Motor neuron (in vitro differentiated cells): ENCODE measurements at places on chromosomes 11 and 22.
A peak's percentile ranks its signal among the peaks of the same experiment; 100 is the strongest.

DNA sequence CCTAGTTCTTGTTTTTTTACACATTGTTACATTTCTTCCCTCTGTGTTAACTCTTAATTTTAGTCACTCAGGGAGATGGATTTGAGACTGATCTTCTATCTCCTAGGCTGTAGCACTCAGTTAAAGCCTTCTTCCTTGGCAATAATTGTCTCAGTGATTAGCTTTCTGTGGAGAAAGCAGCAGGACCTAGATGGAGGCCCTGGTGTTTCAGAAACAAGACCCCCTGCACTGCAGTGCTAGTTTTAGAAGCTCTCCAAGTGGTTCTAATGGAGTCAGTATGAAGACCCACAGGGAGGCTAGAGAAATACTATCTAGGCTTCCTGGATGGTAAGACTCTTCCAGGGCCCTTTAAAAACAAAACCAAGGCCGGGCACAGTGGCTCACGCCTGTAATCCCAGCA, 4.1 kb upstream of the PC start:
- ATAC-seq: no peak

- no peak for ATAC-seq
Measured at GRCh38 chr11:128663824-128664223, 30.0 kb upstream of the FLI1 start.

GRCh38 chr11:31236143-31236542, 133.4 kb downstream of the DCDC1 start:
- ATAC-seq: no peak

- peak; percentile 69 for ATAC-seq
Measured at GRCh38 chr11:65315204-65315865, 669 bp downstream of the CDC42EP2 start.

DNA sequence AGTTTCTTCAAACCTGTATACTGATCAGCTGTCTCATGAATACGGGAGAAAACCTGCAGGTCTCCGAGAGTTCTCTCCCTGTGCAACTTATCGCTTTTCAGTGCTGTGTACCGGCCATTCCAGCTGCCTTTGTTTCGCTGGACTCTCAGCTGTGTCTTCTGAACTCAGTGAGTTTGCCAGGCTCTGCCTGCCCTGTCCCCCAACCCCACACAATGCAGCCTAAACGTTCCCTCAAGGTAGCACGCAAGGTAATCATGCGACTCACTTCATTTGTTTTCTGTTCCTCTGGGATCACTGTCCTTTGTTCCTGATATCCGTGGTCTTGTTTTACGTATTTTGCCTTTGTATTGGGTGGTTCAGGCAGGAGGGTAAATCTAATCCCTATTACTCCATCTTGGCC, 13.5 kb downstream of the RBM7 start:
- ATAC-seq: no peak

- peak; percentile 6 for ATAC-seq
Measured at GRCh38 chr11:65204143-65204542, 22.4 kb downstream of the CAPN1 start.

DNA sequence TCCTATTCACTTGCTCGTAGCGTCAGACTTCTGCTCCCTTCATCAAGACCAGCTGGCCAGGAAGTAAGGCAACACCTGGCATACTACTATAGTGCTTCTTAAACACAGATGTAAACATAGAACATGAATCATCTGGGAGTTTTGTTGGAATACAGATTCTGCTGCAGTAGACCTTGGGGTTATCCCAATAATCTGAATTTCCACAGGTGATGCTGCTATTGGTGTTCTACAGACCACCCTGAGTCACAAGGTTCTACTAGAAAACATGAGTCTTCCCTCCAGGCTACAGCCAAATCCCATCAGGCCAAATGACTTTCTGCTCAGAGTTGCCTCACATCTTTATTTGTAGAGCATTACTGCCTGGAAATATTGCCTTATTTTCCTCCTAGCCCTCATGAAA, 175.2 kb downstream of the NELL1 start:
- no peak for ATAC-seq

- ATAC-seq: no peak
Measured at GRCh38 chr11:95247127-95247684, 16.2 kb upstream of the SESN3 start.

- ATAC-seq: no peak
Measured at GRCh38 chr22:34805771-34806170, 260.2 kb upstream of the ISX start.

GRCh38 chr11:106456647-106457046, 379.2 kb downstream of the AASDHPPT start:
- ATAC-seq: peak; percentile 76

DNA sequence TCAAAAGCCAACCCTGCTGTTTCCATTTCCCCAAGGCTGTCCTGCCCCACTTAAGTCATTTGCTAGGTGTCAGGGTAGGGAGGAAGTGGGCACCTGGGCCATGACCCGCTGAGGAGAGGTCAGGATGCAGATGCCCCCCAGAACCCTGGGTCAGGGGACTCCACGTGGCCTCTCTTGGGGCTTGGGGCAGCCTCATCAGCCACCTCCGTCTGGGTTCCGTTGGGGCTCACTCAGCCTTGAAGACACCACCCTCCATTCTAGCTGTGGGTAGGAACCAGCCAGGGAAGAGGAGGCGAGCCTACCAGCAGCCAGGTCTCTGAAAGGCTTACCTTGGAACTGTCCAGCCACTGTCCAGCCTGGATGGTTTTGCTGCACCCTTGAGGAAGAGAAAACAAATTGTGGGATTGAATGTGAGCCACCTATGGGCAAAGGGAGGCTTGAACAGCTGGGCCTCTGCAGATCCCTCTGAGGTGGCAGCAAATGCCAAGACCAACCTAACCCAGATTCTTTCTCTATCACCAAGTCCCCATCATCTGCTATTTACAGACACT, 2.5 kb downstream of the APOL4 start:
- ATAC-seq: no peak

DNA sequence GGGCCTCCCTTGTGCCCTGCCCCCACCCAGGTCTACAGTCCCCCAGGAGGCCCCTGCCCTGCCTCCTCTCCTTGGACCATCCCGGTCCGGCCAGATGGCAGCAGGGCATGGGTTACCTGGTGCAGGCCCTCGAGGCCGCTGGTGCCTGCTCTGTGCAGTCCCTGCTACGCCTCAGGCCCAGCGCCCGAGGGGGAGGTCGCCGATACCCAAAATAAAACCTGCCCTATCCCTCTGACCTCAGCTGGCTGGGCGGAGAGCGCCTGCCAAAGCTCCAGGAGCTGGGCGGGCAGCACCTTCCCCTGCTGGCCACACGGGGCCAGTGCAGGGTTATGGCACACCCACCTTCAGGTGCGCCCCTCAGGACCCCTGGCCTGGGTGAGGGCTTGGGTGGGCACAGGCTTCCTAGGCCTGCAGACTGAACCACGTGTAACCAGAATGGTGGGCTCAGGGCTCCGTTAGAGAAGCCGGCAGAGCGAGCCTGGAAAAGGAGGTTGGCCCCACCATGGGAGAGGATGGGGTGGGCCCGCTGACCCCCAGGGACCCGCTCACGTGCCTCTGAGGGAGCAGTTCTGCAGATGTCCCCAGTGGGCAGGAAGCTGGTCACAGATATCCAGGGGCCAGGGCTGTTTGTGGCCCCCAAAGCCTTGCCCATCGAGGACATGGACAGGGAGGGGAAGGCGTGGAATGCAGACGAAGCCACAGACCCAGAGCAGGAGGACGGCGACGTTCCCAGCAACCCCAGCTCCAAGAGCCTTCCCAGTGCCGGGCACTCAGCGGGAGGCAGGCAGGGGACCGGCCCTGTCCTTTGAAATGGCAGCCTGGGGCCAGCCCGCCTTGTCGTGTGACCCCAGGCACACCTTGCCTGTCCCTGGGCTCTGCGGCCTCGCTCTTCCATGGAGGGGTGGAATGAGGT, 1.7 kb upstream of the TNNT3 start:
- ATAC-seq: no peak

DNA sequence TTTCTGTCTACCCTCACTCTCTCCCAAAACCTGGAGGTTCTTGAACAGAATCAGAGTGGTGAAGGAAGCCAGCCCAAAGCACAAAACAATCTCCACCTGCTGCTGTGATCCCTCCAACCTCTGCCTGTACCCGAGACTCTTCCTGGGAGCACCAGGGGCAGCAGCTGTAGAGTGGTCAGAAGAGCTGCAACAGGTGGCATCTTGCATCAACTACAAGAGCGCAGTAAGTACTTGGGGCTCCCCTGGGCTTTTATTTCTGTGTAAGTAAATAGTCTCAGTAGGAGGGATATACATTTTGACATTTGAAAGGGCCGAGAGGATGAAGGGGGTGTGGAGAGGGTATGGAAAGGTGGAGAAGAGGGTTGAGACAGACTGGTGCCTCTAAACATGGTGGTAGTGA, 8.3 kb upstream of the UBQLNL start:
- no peak for ATAC-seq

DNA sequence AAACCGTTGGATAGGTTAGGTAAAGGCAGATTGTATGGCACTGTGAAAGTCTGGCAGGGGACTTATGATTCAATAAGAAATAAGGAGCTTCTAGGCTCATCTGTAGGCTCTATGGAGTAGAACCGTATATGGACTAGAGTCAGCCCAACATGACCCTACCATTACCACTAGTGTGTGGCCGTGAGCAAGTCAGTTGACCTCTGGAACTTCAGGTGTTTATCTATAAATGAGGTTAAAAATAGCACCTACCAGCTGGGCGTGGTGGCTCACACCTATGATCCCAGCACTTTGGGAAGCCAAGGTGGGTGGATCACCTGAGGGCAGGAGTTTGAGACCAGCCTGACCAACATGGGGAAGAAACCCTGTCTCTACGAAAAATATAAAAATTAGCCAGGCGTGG, 4.4 kb downstream of the HINFP start:
- no peak for ATAC-seq

GRCh38 chr11:69439127-69439526, 42.3 kb upstream of the LINC01488 start:
- ATAC-seq: no peak

GRCh38 chr11:120391854-120392253, 55.6 kb downstream of the ARHGEF12 start:
- no peak for ATAC-seq

DNA sequence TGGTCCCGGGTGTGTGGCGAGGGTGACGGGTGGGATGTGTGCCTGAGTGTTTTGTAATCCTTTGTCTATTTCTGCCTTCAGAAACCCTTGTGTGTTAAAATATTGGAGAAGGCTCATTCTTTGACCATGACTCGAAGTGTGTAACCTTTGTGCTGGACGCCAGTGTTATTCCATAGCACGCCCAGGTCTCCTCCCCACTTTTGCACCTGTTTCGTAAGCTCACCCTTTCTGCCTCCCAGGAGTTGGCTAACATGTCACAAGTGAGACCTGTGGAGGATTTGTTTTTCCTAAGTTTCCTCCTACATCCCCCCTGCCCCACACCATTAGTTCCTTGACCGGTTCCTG, 382 bp downstream of the C11orf54 start:
- peak; percentile 34 for ATAC-seq

DNA sequence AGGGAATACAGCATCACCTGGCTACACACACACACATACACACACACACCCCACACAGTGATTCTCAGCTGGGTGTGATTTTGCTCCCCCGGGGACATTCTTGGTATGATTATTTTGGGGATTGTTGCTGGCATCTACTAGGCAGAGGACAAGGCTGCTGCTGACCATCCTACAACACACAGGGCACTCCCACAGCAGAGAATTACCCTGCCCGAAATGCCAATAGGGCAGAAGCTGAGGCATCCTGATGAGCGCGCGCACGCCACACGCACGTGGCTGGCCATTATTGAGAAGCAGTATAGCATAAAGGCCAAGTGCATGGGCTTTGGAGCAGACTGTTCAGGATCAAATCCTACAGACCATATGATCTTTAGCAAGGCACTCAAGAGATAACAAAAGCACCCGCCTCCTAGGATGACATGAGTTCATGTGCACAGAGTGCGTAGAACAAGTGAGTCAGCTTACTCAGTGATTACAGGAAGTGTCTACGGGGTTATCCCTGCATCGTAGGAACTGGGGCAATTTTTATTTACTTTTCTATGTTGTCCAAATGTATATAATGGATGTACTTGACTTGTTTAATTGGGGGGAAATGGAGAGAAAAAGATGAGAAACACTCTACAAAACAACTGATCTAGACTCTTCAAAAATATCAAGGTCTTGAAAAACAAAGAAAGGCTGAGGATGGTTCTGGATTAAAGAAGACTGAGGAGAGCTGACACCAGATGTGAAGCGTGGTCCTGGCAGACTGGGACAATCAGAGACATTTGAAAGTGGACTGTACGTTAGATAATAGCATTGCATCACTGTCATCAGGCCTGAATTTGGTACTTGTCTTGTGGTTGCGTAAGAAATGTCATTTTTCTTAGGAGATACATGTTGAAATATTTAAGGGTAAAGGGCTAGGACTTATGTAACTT, 7.2 kb upstream of the EHD1 start:
- peak; percentile 44 for ATAC-seq

DNA sequence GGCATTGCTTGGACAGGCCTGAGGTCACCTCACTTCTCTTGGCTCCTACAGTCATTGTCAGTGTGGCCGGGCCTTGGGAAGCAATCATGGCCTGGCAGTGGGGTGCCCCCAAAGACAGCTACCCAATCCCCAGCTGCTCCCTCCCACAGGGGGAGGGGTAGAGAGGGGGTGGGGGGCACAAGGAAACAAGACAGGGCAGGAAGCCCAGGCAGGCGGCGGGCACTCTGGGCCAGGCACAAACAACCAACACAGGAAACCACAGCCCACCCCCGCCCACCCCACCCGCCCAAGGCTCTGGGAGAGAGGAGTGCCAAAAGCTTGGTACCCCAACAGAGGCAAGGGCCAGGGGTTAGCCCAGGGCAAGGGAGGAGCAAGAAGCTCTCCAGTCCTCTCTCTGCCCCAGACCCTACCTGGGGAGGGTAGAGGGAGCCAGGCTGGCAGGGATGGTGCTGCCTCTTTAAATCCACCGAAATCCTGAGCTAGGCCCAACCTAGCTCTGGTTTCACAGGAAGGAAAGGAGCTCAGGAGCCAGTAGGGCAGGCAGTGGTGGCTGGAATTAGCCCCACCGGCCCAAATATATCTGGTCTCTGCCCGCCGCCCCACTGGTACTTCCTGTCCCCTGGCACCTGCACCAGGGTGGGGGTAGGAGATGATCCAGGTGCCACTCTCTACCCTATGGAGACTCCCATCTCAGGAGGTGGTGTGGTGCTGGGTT, 12.2 kb downstream of the BCL9L start:
- no peak for ATAC-seq

GRCh38 chr22:24975813-24976341, 23.4 kb downstream of the KIAA1671 start:
- peak; percentile 39 for ATAC-seq

DNA sequence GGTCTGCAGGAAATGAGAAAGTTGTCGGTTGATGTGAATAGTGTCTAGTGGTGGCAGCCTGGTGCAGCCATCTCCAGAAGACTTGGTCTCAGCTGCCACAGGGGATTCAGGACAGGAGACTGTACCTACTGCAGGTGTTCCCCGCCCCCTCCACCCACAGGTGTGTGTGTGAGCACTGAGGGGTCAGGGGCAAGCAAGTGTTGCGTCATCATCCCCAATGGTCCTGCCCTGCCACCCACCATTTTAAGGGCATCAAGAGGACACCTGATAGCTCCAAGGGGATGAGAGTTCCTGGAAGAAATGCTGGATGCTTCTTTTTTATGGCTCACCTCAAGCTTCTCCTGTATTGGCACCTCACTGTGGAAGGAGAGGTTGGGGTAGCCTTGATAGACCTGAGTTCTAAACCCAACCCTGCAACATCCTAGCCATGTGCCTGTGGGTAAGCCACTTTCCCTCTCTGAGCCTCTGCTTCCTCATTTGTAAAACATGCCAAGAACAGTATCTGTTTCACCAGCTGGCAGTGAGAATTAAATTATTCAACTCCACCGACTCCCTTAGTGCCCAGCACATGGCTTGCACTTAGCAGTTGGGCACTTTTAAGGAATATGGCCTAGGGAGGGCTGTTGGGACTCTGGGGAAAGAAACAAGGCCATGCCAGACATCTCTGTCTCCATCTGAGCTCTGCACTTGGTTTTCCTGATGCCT, 6.1 kb downstream of the C11orf91 start:
- no peak for ATAC-seq

- ATAC-seq: peak; percentile 93
Measured at GRCh38 chr11:20342347-20343141, 21.0 kb upstream of the HTATIP2 start.
